Tibial nerve (tissue), 4 donors: ENCODE measurements at places on chromosomes 2 and 18. TPM values are rescaled to one million over a fixed set of nuclear protein-coding genes. Genes with fewer than 3 reads are reported as not detected.

DNA sequence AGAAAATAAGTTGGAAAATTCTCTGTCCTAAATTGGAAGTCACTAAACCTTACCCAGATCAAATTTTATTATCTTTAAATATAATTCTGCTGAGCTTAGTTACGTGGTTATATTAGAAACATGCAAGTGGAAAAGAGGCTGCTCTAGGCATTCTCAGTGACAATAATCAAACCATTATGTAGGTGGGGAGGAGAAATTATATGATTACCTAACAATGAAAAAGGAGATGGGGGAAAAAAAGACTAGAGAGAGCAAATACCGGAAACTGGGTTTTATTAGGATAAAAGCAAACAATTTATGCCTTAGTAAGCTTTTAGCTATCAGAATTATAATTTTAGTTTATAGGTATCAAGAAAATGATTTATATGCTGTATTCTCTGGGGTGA is 53.2 kb downstream of the PHLPP1 start:
- H3K36me3 ChIP-seq: no peaks in the 10 kb centered on the region
- H3K27ac ChIP-seq: no peak overlapping the region
- no peak for DNase-seq
- H3K27me3 ChIP-seq: no peaks in the 10 kb centered on the region
- H3K4me3 ChIP-seq: no peak overlapping the region

DNA sequence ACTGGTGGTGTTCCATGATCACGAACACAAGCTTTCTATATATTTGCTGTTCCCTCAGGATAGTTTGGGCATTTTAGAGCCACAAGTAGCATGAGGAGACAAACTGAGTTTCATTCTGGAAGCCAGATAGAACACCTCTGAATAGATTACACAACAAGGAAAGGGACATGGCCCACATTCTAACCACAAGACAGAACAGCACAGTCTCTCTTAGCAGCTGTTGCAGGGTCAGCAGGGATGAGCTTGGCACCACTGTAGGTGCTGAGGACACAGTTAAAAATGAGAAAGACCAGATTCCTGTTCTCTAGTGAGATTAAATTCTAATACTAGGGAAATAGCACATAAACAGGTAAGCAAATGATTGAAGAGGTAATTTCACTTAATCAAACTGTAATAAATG is 235.3 kb downstream of the ZNF407 start:
- no peak for DNase-seq
- H3K27me3 ChIP-seq: no peaks in the 10 kb centered on the region
- H3K27ac ChIP-seq: no peak overlapping the region
- H3K36me3 ChIP-seq: no peaks in the 10 kb centered on the region
- H3K4me3 ChIP-seq: no peak overlapping the region

DNA sequence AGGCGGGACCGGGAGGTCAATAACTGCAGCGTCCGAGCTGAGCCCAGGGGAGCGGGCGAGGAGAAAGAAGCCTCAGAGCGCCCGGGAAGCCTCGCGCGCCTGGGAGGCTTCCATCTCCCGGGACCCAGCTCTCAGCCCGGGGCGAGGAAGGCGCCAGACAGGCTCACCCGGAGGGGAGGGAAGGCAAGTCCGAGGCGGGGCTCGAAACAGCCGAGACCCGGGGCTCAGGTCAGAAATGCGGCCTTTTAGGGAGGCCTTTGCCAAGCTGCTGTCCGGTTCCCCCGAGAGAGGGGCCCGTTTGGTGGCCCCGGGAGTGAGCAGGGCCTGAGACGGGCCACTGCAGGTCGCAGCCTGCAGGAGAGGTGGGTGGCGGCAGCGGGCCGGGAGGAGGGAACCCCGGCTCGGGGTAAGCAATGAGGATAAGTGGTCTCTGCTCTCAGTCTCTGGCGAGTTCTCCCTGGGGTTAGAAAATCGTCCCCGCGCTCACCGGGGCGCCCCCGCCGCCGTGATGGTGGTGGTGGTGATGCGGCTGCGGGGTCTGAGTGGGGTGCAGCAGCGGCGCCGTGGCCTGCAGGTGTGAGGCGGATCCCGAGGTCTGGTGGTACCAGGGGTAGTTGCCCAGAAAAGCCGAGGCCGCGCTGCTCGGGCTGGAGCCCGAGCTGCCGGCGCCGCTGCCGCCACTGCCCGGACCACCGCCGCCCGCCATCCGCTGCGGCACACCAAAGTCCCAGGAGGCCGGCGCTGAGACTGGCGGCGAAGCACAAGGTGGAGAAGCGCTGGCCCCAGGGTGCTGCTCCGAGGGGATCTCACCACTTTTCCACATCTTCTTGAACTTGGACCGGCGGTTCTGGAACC is 2.4 kb downstream of the DLX2 start:
- H3K27ac ChIP-seq: no peak overlapping the region
- H3K36me3 ChIP-seq: no peaks in the 10 kb centered on the region
- DNase-seq: no peak
- peaks cover 100% of the 10 kb centered on the region for H3K27me3 ChIP-seq
- H3K4me1 ChIP-seq: peaks cover 87% of the 10 kb centered on the region

- H3K36me3 ChIP-seq: no peaks in the 10 kb centered on the region
- no peak overlapping the region for H3K4me3 ChIP-seq
- H3K4me1 ChIP-seq: no peaks in the 10 kb centered on the region
- H3K27ac ChIP-seq: no peak overlapping the region
These were observed 25.9 kb downstream of the MROH2A start for GRCh38 chr2:233803994-233804393.

DNA sequence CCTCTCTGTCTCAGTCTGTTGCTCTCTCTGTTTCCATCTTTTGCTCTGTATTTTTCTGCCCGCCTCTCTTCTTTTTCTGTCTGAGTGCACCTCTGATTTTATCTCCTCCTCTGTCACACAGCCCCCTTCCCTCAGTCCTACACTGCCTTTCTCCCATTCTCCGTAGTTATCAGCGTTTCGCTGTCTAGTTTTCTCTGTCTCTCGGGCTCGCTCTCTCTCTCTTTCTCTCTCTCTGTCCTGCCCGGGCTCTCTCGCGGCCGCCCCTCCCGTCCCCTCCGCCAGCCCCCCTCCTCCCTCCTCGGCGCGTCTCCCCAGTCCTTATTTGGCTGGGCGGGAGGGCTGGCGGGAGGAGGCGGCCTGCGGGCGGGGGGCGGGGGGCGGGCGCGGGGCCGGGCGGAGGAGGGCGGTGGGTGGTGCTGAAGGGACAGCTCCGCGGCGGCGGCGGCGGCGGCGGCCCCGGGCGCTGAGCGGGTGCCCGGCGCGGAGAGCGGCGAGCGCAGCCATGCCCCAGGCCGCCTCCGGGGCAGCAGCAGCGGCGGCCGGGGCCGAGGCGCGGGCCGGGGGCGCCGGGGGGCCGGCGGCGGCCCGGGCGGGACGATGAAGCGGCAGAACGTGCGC is at the start of gene KCNK3:
Gene KCNK3, plus strand, starts transcription at position 444 of the 618 bp plus-strand sequence. Its CDS starts 154 bp downstream, at position 598.
- no peaks in the 10 kb centered on the region for H3K27me3 ChIP-seq
- peaks cover 9% of the 10 kb centered on the region for H3K4me1 ChIP-seq
- H3K4me3 ChIP-seq: peak within 1 kb of the TSS; percentile 16
- H3K36me3 ChIP-seq: no peaks in the 10 kb centered on the region

- H3K27ac ChIP-seq: no peak overlapping the region
- H3K27me3 ChIP-seq: no peaks in the 10 kb centered on the region
- no peaks in the 10 kb centered on the region for H3K36me3 ChIP-seq
- H3K4me1 ChIP-seq: peaks cover 6% of the 10 kb centered on the region
- H3K4me3 ChIP-seq: no peak overlapping the region
- no peak for DNase-seq
These were observed 439.1 kb upstream of the ID2 start for GRCh38 chr2:8242739-8243138.

DNA sequence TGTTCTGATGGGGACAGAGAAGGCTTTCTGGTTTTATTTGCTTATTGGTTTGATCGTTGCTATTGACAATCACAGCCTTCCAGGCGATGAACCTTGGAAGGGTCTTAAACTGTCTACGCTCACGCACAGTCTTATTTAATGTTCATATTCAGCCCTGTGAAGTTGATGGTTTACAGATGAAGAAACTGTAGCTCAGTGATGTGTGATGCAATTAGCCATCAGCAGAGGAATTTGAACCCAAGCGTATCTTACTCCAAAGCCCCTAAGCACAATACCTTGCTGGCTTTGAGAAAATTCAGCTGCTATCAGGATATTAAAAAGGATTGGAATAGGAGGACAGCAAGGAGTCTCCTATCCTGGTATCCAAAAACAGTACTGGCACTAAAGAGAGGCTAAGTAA is 98.3 kb upstream of the STPG4 start:
- no peak for DNase-seq
- H3K4me1 ChIP-seq: no peaks in the 10 kb centered on the region
- H3K27me3 ChIP-seq: no peaks in the 10 kb centered on the region
- no peak overlapping the region for H3K4me3 ChIP-seq

DNA sequence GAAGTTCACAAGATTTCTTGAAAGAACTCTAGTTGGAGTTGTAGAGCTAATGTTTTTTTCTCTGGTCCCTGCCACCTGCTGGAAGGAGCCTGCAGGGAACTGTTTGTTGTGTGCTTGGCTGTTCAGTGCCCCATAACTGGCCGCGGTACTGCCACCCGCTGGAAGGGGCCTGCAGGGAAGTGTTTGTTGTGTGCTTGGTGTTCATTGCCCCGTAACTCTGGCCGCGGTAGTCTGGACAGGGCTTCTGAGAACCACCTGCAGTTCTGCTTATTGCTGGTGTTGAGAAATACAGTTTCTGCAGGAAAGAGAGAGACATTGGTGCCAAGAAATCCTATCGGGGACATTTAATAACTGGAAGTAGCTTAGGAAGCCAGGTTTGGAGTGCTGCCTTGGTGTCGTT is 58.1 kb downstream of the AGAP1 start:
- peaks cover 58% of the 10 kb centered on the region for H3K4me1 ChIP-seq
- H3K27me3 ChIP-seq: no peaks in the 10 kb centered on the region
- no peak overlapping the region for H3K4me3 ChIP-seq
- no peaks in the 10 kb centered on the region for H3K36me3 ChIP-seq
- DNase-seq: peak; percentile 25

BUB1 gene
- total RNA-seq: 0.42 TPM

RESP18 gene
- not detected for total RNA-seq

SP100 gene
- total RNA-seq: 84.1 TPM

GPR155 gene
- total RNA-seq: 14.2 TPM

ZNF396 gene
- total RNA-seq: 3.3 TPM

MOGAT1 gene
- total RNA-seq: not detected

ALPI gene
- not detected for total RNA-seq
